ENCODE measurements at places on chromosomes 2 and 18. TPM values are rescaled to one million over a fixed set of nuclear protein-coding genes. Genes with fewer than 3 reads are reported as not detected.

The LRP2 gene
- total RNA-seq, result not detected

The PCARE gene
- 0.67 TPM for total RNA-seq

The SLC8A1 gene
- total RNA-seq, result 958 TPM

The STAT4 gene
- total RNA-seq, result 0.70 TPM

The SAG gene
- not detected for total RNA-seq

The IL1A gene
- not detected for total RNA-seq

The NGEF gene
- not detected for total RNA-seq

The CHRNA1 gene
- total RNA-seq, result not detected

The DES gene
- total RNA-seq, result 12,920 TPM

DNA sequence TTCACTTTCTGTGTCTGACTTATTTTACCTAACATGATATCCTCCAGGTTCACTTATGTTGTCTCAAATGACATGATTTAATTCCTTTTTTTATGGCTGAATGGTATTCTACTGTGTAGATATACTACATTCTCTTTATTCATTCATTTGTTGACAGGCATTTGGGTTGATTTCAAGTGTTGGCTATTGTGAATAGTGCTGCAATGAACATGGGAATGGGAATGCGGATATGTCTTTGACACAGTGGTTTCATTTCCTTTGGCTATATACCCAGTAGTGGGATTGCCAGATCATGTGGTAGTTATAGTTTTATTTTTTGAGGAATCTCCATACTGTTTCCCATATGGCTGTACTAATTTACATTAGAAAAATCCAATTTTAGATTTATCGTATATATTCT lies 195.4 kb upstream of the KLHL14 start:
- DNase-seq, result no peak

- DNase-seq, result no peak
Observed at GRCh38 chr18:40852406-40852805, 1102.6 kb upstream of the PIK3C3 start.

- no peak for DNase-seq
Observed at GRCh38 chr2:57888463-57888862, 158.1 kb upstream of the VRK2 start.

DNA sequence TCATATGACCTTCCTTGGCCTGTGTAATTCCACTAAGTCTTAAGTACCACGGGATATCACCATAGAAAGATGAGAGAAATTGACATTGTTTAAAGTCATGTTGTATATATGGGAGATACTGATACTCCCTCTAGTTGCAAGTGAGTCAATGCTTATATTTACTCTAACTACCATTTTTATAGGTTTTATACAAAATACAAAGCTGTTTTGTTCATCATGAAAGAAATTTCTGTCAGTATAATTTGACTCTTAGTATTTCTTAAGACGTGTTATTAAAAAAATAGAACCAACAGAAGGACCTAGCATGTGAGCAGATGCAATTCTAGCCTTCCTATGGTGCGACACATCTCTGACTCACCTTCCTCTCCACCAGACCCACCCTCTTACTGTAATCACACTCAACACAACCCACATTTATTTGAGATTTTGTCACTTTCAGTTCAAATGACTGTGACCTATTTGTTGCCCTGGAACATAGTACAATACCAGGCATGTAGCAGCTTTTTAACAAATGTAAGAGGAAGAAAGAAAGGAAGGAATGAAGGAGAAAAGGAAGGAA lies 453.1 kb downstream of the CMPK2 start:
- no peak for DNase-seq

- DNase-seq, result no peak
Observed at GRCh38 chr2:132979339-132980093, 309.5 kb upstream of the LYPD1 start.

DNA sequence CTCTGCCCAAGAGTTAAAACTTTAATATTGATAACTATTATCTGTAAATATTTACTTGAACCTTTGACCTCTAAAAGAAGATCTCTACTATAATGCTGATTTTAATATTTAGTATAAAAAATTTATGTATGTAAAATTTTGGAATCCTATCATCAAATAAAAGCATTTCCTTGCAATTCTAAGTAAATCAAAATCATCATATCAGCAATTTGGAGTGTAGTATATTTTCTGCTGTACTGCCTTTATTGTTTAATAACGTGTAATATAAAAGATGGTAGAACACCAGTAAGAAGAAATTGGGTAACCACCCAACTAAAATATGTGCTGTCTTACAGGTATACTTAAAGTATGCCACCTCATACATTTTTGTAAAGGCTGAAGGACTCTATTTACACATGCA lies 94.6 kb downstream of the TLK1 start:
- no peak for DNase-seq

- no peak for DNase-seq
Observed at GRCh38 chr2:85961053-85961452, 72.3 kb upstream of the ST3GAL5 start.

GRCh38 chr18:32610176-32610575 lies 139.5 kb upstream of the GAREM1 start:
- DNase-seq, result no peak

DNA sequence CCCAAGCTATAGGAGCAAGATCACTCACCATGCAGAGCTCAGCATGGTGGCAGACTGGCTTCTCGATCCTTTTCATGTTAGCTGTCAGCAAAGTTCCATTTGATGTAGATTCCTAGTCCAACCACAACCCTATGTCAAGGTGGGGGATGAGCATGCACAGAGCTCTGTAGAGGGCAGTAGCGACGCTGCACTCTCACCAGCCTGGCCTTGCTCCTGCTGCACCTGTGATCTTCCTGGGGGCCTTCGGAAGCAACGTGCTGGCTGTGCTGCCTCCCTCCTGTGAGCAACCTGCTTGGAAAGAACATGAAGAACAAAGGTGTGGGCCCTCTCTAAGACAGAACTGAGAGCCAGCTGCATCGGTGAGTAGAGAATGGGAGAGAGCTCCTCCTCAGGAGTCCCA lies 479.4 kb upstream of the MYT1L start:
- DNase-seq, result no peak

GRCh38 chr2:130286983-130287655 lies 55.6 kb upstream of the IMP4 start:
- DNase-seq, result no peak

DNA sequence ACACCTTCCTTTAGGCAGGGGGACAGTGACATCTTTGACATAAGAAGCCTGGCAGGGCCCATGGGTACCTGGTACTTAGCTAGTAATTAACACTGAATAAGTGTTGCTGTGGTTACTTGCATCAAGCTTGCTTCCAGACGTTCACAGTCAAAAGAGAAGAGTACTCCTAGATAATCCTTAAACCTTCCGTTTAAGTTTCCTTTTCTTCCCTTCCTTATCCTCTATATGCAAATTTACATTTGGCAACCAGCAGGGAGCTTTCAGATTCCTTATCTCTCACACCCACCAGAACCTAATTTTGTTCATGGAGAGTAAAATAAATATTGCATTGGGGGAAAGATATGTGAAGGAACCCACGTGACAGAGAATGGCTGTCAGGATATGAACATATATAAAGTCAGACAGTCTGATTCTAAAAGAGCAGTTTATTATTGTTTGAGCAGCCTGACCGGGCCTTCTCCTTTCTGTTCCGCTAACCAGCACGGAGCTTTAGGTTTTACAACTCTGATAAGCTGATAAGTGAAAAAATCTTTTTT lies 7.8 kb upstream of the RAB31 start:
- DNase-seq, result no peak

- DNase-seq, result no peak
Observed at GRCh38 chr2:68739595-68740399, 5.2 kb downstream of the ARHGAP25 start.

GRCh38 chr2:24836706-24837105 lies 43.5 kb downstream of the CENPO start:
- DNase-seq, result peak; percentile 24

- no peak for DNase-seq
Observed at GRCh38 chr2:234963773-234964615, 12.2 kb downstream of the SH3BP4 start.

DNA sequence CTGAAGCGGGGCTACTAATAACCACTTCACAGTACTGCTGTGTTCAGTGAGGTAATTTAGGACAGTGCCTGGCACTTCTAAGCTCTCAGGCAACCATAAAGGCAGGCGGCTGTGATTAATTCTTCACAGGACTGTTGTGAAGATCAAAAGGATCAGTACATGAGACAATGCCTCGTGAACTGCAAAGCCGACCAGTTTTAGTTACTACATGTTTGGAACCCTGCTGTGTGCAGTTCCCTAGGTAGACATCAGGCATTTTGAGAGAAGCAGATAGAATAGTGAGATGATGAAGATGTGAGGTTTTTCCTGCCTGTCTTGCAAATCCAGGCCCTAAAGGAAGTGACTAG lies 19.1 kb downstream of the EFHD1 start:
- DNase-seq, result no peak

DNA sequence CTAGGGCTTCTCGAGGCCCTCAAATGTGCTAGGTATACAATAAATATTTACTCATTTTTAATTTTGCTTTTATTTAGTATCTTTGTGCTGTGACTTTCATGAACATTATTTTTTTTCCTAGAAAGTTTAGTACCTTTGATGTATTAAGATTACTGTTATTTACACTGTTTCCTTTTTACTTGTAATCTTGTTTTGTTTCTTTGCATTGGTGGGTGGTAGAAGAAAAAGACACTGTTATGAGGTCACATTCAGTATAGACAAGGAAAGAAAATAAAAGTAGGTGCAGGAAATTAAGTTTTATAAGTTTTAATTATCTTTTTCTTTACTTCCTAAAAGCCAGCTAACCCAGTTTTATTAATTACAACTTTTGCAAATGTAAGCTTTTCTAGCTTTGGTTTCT lies 23.0 kb downstream of the MALT1 start:
- no peak for DNase-seq

- DNase-seq, result no peak
Observed at GRCh38 chr18:62784966-62785413, 69.6 kb downstream of the PHLPP1 start.

DNA sequence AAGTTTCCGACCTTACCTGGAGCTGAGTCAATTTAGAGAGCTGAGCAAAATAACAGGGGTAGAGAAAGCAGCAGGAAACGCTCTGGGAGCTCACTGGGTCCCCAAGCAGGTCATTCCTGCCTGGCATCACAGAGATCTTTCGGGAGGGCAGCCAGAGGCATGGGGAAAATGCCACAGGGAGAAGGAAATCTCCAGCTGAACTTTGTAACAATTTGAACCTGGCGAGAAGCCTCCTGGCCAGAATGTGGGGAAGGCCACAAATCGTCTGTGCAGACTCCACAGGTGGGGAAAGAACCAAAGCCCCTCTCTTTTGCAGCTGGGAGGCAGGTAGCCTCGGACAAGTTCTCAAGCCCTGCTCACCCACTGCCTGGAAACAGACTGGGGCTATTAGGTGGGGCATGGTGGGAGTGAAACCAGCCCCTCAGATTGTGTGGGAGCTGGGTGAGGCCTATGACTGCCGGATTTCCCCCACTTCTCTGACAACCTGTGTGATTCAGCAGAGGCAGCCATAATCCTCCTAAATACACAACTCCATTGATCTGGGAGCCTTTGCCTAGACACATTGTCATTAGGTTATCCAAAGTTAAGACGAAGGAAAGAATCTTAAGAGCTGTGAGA lies 53.9 kb downstream of the INO80D start:
- DNase-seq, result no peak

GRCh38 chr2:60058781-60059180 lies 494.7 kb downstream of the BCL11A start:
- no peak for DNase-seq

DNA sequence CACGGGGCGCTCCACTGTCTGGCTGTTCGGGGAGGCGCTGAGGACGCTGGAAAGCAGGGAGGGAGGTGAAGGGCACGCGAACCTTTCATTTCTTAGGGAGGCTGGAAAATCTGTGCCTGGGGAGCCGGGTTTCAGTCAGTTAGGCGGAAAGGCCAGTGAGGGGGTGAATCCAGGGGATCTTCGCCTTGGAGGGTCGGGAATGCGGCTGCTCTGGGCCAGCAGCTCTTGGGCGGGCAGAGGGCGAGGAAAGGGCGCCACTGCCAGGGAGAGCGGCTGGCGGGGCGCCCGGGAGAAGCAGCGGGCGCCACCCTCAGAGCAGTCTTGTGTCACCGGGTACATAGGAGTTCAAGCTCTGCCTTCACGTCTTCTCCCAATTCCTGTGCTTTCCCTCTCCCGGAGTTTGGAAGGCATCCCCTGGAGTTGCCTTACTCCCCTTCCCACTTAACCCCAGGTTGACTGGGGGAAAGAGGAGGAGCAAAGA lies 1.4 kb downstream of the CCDC85A start:
- DNase-seq, result peak; percentile 67

DNA sequence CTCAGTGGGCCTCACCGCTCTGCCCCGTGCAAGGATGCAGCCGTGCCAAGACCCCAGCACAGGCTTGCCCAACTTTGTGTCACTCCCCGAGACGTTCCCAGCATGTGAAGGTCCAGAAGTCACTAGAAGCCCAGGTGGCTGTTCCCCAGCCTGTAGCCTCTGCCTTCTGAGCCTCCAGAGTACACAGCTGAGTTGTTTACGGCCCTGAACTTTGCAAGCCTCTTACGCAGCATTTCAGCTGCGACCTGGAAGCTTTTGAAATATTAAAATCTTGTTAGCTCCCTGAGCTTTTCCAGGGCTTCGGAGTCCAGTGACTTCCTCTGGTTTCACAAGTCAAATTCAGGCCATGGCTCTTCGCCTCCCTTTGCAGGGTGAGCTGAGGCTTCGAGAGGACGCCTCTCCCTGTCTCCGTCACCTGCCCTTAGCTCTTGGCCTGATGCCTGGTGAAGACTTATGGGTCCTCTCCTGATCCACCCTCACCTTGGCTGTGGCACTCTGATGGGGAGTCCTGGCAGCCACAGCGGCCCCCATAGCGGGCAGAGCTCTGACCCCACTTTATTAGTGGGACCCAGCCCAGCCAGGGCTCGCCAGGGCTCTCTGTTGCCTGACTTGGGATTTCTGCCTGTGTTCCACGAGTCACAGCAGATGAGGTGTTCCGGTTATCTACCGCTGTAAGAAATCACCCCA lies 76.5 kb upstream of the HPCAL1 start:
- peak; percentile 21 for DNase-seq

GRCh38 chr2:19043893-19044292 lies 314.5 kb downstream of the OSR1 start:
- no peak for DNase-seq

DNA sequence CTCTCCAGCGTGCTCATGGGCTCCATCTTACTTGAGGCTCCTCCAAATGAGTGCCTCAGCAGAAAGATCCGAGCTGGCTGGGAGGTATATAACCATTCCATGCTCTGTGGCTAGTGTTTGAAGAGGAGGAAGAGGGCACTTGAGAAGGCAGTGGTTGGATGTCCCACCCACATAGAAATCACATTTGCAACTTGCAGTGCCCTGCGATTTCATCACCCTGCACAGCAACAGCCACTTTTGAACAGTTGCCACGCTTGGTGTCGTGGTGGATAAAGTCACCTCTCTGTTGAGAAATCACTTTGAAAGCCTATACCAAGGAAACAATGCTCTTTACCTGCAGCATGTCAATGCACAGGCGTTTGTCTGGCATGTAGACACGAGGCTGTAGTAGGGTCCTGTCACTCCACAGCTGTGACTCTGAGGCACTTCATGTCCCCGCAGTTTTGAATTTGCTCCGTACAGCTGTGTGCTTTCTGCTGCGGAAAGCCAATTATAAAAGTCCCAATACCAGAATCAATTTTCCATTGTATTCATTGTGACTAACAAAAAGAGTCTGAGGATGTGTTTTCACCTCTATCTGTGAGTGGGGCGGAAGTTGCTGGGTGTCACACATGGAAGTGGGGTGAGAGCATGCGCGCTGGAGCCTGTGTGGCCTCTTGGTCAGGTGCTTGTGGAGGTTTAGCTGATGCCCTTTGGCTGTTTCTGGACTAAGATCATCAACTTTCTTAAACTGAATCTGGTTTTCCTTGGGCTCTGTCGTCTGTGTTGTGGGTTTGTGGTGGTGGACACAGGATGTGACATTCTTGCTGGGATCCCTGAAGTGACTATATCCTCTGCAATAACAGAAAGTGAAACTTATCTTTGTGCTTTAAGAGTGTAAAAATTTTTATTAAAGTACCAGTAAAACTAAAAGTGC lies 2.8 kb downstream of the CNDP2 start:
- DNase-seq, result peak; percentile 77
